Foreskin fibroblast (primary cell): ENCODE measurements at places on chromosomes 7 and 10.

GRCh38 chr7:44387389-44387788 lies 62.0 kb upstream of the CAMK2B start:
- DNase-seq, result no peak

DNA sequence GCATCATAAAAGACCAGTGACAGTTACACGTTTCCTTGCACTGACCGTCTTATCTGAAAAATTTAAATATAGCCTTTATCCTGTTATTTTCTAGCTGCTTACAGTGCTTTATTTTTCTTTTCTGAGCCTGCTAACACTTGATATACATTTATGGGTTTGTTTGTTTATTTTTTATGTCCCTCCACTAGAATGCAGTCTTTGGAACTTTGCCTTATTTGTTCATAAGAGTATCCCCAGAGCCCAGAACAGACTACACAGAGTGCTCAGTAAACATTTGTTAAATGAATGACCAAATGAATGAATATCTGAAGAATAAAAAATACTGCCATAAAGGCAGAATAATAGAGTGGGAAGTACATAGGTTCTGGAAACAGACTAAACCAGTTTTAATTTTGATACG lies 202.3 kb upstream of the LRRN3 start:
- DNase-seq, result no peak

- peak; percentile 41 for DNase-seq
These were observed 82.2 kb downstream of the PARD3 start for GRCh38 chr10:34732926-34733325.

GRCh38 chr10:32005050-32005449 lies 51.2 kb downstream of the KIF5B start:
- DNase-seq, result peak; percentile 39

- no peak for DNase-seq
These were observed 48.2 kb upstream of the FXYD4 start for GRCh38 chr10:43323245-43323644.

GRCh38 chr7:69765879-69766278 lies 167.6 kb downstream of the AUTS2 start:
- no peak for DNase-seq

- no peak for DNase-seq
These were observed 144.7 kb downstream of the ARHGAP22 start for GRCh38 chr10:48460182-48460581.

GRCh38 chr7:18087026-18087686 lies 59.5 kb upstream of the PRPS1L1 start:
- peak; percentile 34 for DNase-seq

DNA sequence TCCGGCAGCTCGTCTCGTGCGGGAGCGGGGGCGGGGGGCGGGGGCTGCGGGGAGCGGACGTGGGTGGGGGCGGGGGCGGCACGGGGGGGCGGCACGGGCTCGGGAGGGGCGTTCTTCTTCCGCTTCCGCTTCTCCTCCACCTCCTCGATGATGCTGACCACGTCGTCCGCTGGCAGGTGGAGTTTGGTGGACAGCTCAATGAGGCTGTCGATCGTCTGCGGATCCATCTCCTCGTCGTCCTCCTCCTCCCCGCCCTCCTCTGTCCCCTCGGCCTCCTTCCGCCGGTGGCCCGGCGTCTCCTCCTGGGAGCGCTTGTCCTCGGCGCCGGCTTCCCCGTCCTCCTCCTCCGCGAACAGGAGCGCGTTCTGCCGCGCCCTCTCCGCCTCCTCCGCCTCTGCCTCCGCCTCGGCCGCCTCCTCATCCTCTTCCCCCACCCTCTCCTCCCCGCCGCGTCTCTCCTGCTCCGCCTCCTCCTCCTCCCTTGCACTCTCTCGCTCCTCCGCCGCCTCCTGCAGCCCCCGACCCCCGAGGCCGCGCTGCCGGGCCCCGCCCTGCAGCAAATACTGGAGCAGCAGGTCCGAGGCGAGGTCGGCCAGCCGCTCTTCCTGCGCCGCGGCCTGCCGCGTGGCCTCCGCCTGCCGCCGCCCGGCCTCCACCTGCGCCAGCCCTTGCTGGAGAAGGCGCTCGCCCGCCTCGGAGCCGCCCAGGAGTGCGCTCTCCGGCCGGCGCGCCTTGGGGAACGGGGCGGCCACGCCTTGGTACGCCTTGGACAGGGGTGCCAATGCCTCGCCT lies 1.9 kb downstream of the VGF start:
- DNase-seq, result peak; percentile 71
